ACHN (cell line): ENCODE measurements at places on chromosomes 12 and 14.

DNA sequence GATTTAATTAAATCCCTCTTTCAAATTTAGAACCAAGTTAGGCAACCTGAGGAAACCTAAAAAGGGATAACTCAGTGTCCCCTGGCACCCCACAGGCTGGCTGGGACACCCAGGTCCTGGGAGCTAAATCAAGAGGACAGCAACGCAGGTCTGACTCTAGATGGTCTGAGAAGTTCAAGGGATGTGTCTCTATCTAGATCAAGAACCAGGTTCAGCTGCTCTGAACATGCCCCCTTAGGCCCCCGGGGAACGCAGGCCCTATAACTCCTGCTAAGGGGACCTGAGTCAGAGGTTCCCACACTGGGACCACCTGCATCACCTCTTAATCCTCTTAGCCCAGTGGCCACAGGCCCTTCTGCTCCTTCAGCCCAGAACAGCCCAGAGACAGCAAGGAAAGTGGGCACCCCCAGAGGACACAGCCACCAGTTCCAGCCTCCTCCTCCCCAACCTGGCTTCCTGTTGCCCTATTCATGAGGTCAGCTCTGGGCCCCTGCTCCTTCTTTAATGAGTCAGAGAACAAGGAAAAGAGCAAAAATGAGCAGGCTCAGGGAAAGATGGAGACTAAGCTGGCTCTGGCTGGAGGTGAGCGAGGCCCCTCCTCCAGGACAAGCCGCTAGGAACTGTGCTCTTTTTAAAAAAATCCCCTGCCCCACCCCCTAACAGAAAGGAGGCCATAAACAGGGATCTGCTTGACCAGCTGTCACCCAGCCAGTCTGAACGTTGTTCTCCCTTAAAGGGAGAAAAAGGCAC lies 10.8 kb downstream of the PITPNM2 start:
- DNase-seq, result peak; percentile 77

GRCh38 chr14:61578745-61579144 lies 116.6 kb upstream of the HIF1A start:
- DNase-seq, result no peak

- DNase-seq, result no peak
These were observed 36.3 kb downstream of the RIN3 start for GRCh38 chr14:92549859-92550230.

- no peak for DNase-seq
These were observed 4.7 kb upstream of the EPYC start for GRCh38 chr12:91009319-91009950.

- peak; percentile 59 for DNase-seq
These were observed 1.1 kb downstream of the PAPLN start for GRCh38 chr14:73238424-73238852.

DNA sequence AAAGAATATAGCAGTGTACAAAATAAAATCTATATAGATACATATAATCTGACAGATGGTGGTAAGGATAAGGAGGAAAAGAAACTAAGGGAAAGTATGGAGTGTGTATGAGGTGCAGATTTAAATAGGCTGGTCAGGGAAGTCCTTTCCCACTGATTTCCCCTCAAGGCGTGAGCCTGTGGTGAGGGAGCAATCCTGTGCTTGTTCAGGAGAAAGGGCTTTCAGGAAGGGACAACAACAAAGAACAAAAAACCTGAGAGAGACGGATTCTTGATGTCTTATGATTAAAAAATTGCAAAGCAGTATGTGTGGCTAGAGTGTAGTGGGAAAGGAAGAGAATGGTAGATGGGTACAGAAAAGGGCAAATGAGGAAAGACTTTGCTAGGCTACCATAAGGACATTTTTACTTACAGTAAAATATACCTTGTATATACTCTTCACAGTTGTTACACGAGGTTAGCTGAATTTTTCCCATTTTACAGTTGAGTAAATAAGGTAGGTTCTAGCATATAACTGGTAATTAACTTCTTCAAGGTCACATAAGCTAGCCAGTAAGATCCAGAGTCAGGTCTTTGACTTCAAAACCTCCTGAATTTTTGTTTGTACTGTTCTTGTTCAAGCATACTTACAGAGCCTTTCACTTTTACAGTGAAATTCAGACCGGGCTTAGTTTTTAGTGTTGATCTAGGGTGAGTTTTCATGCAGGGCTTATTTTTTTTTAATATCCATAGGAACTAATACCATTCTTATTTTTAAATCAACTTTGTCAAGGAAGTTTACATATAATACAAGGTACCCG lies 15.6 kb downstream of the CNOT2 start:
- DNase-seq, result no peak

- DNase-seq, result no peak
These were observed 41.4 kb upstream of the TBX5 start for GRCh38 chr12:114447274-114447716.

- peak; percentile 31 for DNase-seq
These were observed 154.5 kb downstream of the PHLDA1 start for GRCh38 chr12:75876832-75877762.

GRCh38 chr12:74537126-74537706 lies 419 bp upstream of the ATXN7L3B start:
- DNase-seq, result peak; percentile 82

DNA sequence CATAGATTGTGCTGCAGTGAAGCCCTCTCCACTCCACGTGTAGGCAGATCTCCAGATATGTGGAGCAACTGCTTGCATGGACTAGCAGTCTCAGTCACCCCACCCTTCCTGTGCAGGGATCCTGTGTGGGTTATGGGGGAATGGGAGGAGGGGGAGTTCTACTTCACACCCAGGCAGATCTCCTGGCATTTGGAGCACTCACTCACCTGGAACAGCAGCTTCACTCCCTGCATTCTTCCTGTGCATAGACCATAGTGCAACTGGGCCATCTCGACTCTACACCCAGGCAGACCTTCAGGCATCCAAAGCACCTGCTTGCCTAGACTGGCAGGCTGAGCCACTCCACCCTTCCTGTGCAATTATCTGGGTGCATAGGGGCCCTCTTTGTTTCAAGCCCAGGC lies 96.0 kb upstream of the PCED1B start:
- DNase-seq, result no peak

- peak; percentile 42 for DNase-seq
These were observed 62.6 kb downstream of the DCAF5 start for GRCh38 chr14:69090187-69090789.

GRCh38 chr12:44930972-44931600 lies 55.0 kb upstream of the NELL2 start:
- DNase-seq, result peak; percentile 82

GRCh38 chr12:6779708-6780432 lies 7.5 kb downstream of the LAG3 start:
- DNase-seq, result no peak
